ENCODE measurements at places on chromosomes 12 and 14.

GRCh38 chr12:24909667-24910066, 39.2 kb downstream of the BCAT1 start:
- DNase-seq = peak; percentile 81

GRCh38 chr12:5581019-5581418, 149.1 kb downstream of the NTF3 start:
- DNase-seq = no peak

GRCh38 chr12:1439687-1440086, 154.7 kb downstream of the FBXL14 start:
- DNase-seq = no peak

- no peak for DNase-seq
These were observed 25.6 kb upstream of the CABP1 start for GRCh38 chr12:120614848-120615247.

Data from T1000 (cell line).